ENCODE measurements at places on chromosomes 12 and 14.

- H3K27me3 ChIP-seq, result peaks cover 58% of the 10 kb centered on the region
- no peak overlapping the region for H3K27ac ChIP-seq
- no peak overlapping the region for H3K4me3 ChIP-seq
- no peaks in the 10 kb centered on the region for H3K36me3 ChIP-seq
Measured at GRCh38 chr12:48973941-48974673, 2.6 kb upstream of the WNT10B start.

- H3K27ac ChIP-seq, result no peak overlapping the region
- no peak overlapping the region for H3K4me3 ChIP-seq
- H3K27me3 ChIP-seq, result no peaks in the 10 kb centered on the region
- no peak for DNase-seq
- H3K36me3 ChIP-seq, result no peaks in the 10 kb centered on the region
Measured at GRCh38 chr12:20383612-20384011, 15.3 kb downstream of the PDE3A start.

- no peak overlapping the region for H3K4me3 ChIP-seq
- peaks cover 2% of the 10 kb centered on the region for H3K27me3 ChIP-seq
- H3K4me1 ChIP-seq, result peaks cover 10% of the 10 kb centered on the region
- no peaks in the 10 kb centered on the region for H3K36me3 ChIP-seq
Measured at GRCh38 chr12:30914986-30915591, 11.5 kb upstream of the TSPAN11 start.

GRCh38 chr12:8581098-8581784 is 31.4 kb downstream of the AICDA start:
- H3K27me3 ChIP-seq, result no peaks in the 10 kb centered on the region
- no peak for DNase-seq
- H3K4me3 ChIP-seq, result no peak overlapping the region
- H3K27ac ChIP-seq, result no peak overlapping the region
- H3K36me3 ChIP-seq, result no peaks in the 10 kb centered on the region

- no peak overlapping the region for H3K4me3 ChIP-seq
- H3K36me3 ChIP-seq, result peaks cover 20% of the 10 kb centered on the region
- peak overlapping the region; percentile 19 for H3K27ac ChIP-seq
Measured at GRCh38 chr12:47802312-47802711, 17.4 kb downstream of the HDAC7 start.

GRCh38 chr12:52285851-52286530 is 5.3 kb downstream of the KRT81 start:
- H3K27ac ChIP-seq, result no peak overlapping the region
- no peak overlapping the region for H3K4me3 ChIP-seq
- no peaks in the 10 kb centered on the region for H3K36me3 ChIP-seq
- H3K4me1 ChIP-seq, result no peaks in the 10 kb centered on the region
- H3K27me3 ChIP-seq, result no peaks in the 10 kb centered on the region

DNA sequence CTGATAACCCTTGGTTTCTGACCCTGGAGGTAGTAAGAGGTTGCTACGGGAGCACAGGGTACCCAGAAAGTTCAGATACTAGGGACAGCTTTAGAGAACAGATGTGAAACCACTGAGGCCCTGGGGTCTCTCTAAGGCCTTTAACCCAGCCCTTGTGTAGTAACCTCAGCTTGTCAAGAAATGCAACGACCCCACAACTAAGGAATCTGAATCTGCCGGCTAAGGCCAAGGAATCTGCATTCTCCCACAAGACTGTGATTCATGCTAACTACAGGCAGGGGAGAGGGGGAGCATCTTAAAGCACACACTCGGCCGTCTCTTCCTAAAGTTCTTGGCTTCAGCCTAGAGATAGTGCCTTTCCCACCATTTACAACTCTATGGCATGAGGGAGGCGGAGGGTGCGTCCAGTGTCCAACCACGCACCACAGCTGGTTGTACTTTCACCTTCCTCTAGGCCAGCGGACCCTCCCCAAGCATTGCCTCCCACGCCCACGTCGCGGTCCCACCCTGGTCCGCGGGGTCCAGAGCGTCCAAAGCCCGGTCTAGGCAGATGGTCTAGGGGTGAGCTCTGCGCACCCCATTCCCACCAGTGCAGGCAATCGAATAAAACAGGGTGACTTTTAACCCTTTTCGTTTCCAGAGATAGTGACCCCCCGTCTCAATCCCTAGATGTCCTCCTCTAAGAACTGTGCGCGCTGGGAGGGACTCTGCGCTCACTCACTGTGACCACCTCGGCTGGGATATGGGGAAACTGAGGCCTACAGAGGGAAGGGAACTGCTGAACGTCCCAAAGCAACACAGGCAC is 735 bp upstream of the VASH1 start:
- H3K36me3 ChIP-seq, result no peaks in the 10 kb centered on the region
- peak overlapping the region; percentile 81 for H3K4me3 ChIP-seq
- H3K27ac ChIP-seq, result no peak overlapping the region
- peaks cover 30% of the 10 kb centered on the region for H3K4me1 ChIP-seq
- no peak for DNase-seq
- peaks cover 2% of the 10 kb centered on the region for H3K27me3 ChIP-seq

DNA sequence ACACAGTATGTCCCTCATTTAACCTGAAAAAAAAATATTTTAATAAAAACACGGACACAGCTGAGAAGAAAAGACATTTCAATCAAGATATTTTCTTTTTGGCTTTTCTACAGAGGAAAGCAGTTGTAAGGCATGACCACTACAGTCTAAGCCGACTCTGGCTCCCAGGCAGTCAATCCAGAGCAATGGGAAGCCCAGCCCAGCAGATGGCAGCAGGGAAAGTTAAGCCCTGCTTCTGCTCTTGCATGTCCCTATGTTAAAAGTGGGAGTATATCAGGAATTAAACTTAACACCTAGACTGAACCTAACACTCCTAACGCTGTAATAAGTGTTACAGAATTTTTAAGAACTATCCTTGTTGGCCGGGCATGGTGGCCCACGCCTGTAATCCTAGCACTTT is 19.5 kb upstream of the HAL start:
- H3K4me3 ChIP-seq, result no peak overlapping the region
- no peaks in the 10 kb centered on the region for H3K4me1 ChIP-seq
- no peak overlapping the region for H3K27ac ChIP-seq
- H3K27me3 ChIP-seq, result no peaks in the 10 kb centered on the region
- H3K36me3 ChIP-seq, result peaks cover 3% of the 10 kb centered on the region

- H3K4me3 ChIP-seq, result no peak overlapping the region
- no peaks in the 10 kb centered on the region for H3K4me1 ChIP-seq
- H3K27ac ChIP-seq, result no peak overlapping the region
- H3K36me3 ChIP-seq, result no peaks in the 10 kb centered on the region
- DNase-seq, result no peak
- H3K27me3 ChIP-seq, result no peaks in the 10 kb centered on the region
Measured at GRCh38 chr14:93744876-93745275, 43.4 kb downstream of the PRIMA1 start.

- peak; percentile 42 for DNase-seq
- peaks cover 5% of the 10 kb centered on the region for H3K4me1 ChIP-seq
- H3K27me3 ChIP-seq, result no peaks in the 10 kb centered on the region
- H3K27ac ChIP-seq, result no peak overlapping the region
Measured at GRCh38 chr14:101960225-101960624, 4.1 kb upstream of the DYNC1H1 start.

- no peak for DNase-seq
- no peak overlapping the region for H3K4me3 ChIP-seq
- no peaks in the 10 kb centered on the region for H3K36me3 ChIP-seq
- peaks cover 42% of the 10 kb centered on the region for H3K4me1 ChIP-seq
- peak overlapping the region; percentile 54 for H3K27ac ChIP-seq
Measured at GRCh38 chr14:76768671-76769500, 7.6 kb downstream of the VASH1 start.

GRCh38 chr12:6396031-6396430 is 12.1 kb downstream of the LTBR start:
- no peaks in the 10 kb centered on the region for H3K27me3 ChIP-seq
- DNase-seq, result no peak
- peaks cover 2% of the 10 kb centered on the region for H3K4me1 ChIP-seq
- no peak overlapping the region for H3K27ac ChIP-seq

- H3K4me3 ChIP-seq, result no peak overlapping the region
- H3K4me1 ChIP-seq, result no peaks in the 10 kb centered on the region
- H3K36me3 ChIP-seq, result no peaks in the 10 kb centered on the region
- H3K27me3 ChIP-seq, result peaks cover 8% of the 10 kb centered on the region
- no peak for DNase-seq
- H3K27ac ChIP-seq, result no peak overlapping the region
Measured at GRCh38 chr12:11408096-11408495, 12.7 kb upstream of the PRB2 start.

GRCh38 chr12:26090836-26091510 is 33.9 kb downstream of the BHLHE41 start:
- H3K4me3 ChIP-seq, result no peak overlapping the region
- no peaks in the 10 kb centered on the region for H3K36me3 ChIP-seq
- no peak for DNase-seq

DNA sequence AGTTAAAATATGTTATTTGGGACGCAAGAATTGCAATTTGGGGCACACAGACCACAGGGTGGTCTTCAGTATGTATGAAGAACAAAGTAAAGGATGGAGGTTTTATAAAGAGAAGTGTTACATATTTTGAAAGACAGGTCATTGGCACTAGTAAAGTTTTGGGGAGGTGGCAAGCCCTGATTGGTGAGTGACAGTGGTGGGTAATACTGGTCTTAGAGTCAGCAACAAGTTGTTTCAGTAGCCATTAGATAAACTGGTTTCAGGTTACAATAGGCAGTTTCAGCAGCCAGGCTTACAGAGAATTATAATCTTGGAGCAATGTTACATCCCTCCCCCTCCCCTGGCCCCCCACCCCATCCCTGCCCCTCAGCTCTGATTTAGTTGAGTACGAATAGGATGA is 17.5 kb downstream of the MARK3 start:
- peak; percentile 17 for DNase-seq
- no peak overlapping the region for H3K27ac ChIP-seq
- H3K27me3 ChIP-seq, result no peaks in the 10 kb centered on the region
- H3K36me3 ChIP-seq, result peaks cover 2% of the 10 kb centered on the region

DNA sequence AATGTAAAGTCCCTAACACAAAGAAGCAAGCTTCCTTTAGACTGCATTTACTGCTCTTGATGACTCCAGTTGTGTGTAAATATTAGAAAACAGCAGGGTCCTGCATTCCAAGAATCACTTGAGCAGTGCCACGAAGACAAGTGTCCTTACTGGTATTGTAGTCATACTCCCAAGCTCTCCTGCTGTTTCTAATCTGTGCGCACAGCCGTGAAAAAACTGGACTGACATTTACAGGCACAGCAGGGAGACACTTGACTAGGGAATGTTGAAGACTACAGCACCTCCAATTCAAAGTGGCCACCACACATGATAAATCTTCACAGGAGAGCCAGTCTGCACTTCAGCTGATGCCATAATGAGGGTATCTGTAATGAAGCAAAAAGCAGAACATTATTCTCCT is 91.4 kb downstream of the VRK1 start:
- H3K27ac ChIP-seq, result no peak overlapping the region
- H3K4me3 ChIP-seq, result no peak overlapping the region
- H3K4me1 ChIP-seq, result no peaks in the 10 kb centered on the region
- no peaks in the 10 kb centered on the region for H3K27me3 ChIP-seq

DNA sequence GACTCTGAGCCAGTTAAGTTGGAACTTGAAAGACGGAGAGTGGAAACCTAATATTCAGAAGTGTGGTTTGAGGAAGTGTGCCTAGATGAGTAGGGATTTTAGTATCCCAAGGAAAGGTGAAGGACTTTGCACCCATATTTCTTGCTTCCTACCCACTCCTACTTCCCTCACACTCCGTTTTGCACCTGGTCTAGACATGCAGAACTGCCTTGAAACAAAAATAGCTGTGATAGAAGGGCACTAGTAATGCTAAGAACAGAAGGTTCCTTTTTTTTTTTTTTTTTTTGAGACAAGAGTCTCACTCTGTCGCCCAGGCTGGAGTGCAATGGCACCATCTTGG is 732 bp upstream of the ARF3 start:
- H3K27ac ChIP-seq, result no peak overlapping the region
- peaks cover 31% of the 10 kb centered on the region for H3K4me1 ChIP-seq
- no peak for DNase-seq
- no peaks in the 10 kb centered on the region for H3K27me3 ChIP-seq
- H3K36me3 ChIP-seq, result peaks cover 4% of the 10 kb centered on the region
- no peak overlapping the region for H3K4me3 ChIP-seq

GRCh38 chr14:41606532-41607303 is at the start of gene LRFN5:
Gene LRFN5 (plus strand): TSS chr14:41606876.
- peaks cover 45% of the 10 kb centered on the region for H3K27me3 ChIP-seq
- DNase-seq, result no peak
- no peak within 1 kb of the TSS for H3K27ac ChIP-seq

- peaks cover 8% of the 10 kb centered on the region for H3K27me3 ChIP-seq
- DNase-seq, result no peak
- H3K4me3 ChIP-seq, result no peak overlapping the region
- no peak overlapping the region for H3K27ac ChIP-seq
- no peaks in the 10 kb centered on the region for H3K4me1 ChIP-seq
Measured at GRCh38 chr14:56431013-56431412, 148.6 kb upstream of the TMEM260 start.

- no peaks in the 10 kb centered on the region for H3K4me1 ChIP-seq
- H3K4me3 ChIP-seq, result no peak overlapping the region
- H3K27me3 ChIP-seq, result peaks cover 43% of the 10 kb centered on the region
- H3K36me3 ChIP-seq, result no peaks in the 10 kb centered on the region
- no peak overlapping the region for H3K27ac ChIP-seq
Measured at GRCh38 chr12:107845226-107845979, 70.9 kb downstream of the ASCL4 start.

DNA sequence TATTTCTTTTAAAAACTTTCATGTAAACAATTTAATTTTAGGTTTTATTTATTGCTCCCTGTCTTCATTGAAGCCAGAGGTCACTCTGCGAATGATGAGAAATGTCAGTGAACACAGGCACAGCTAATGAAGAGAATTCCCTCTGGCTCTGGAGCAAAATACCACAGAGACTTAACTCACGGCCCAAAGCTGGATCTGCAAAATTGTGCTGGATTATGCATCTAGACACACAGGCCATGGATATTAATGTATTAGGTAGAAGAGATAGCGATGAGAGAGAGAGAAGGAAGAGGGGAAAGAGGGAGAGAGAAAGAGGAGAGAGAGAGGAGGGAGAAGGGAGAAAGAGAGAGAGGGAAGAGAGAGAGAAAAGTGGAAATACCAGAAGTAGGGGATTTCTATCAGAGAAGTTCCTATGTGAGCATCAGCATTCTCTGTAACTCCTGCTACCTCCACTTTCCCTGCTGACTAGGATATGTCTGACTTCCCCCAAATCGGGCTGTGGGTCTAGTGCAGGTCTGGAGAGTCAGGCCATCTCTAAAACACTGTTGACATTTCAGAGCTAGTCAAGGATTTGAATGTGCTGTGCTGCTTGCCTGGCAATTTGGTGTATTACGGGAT is 3.7 kb downstream of the ARHGDIB start:
- H3K27ac ChIP-seq, result peak overlapping the region; percentile 30
- no peaks in the 10 kb centered on the region for H3K36me3 ChIP-seq
- H3K27me3 ChIP-seq, result no peaks in the 10 kb centered on the region
- H3K4me3 ChIP-seq, result no peak overlapping the region

- peaks cover 4% of the 10 kb centered on the region for H3K27me3 ChIP-seq
- H3K4me3 ChIP-seq, result no peak overlapping the region
- no peak for DNase-seq
- H3K36me3 ChIP-seq, result no peaks in the 10 kb centered on the region
Measured at GRCh38 chr12:58242796-58243630, 301.6 kb downstream of the ATP23 start.

GRCh38 chr12:56253091-56253490 is 5.1 kb downstream of the ANKRD52 start:
- H3K4me3 ChIP-seq, result no peak overlapping the region
- peaks cover 12% of the 10 kb centered on the region for H3K4me1 ChIP-seq
- no peak overlapping the region for H3K27ac ChIP-seq
- DNase-seq, result no peak

- no peak overlapping the region for H3K4me3 ChIP-seq
- no peak overlapping the region for H3K27ac ChIP-seq
- no peaks in the 10 kb centered on the region for H3K4me1 ChIP-seq
- H3K36me3 ChIP-seq, result no peaks in the 10 kb centered on the region
- no peak for DNase-seq
Measured at GRCh38 chr12:125194163-125194773, 129.0 kb downstream of the AACS start.

GRCh38 chr14:95784137-95784536 is 70.2 kb upstream of the TCL1A start:
- no peaks in the 10 kb centered on the region for H3K36me3 ChIP-seq
- no peak overlapping the region for H3K27ac ChIP-seq
- H3K27me3 ChIP-seq, result no peaks in the 10 kb centered on the region

All from endothelial cell of umbilical vein (primary cell).